Activated T-cell treated with anti-CD3 and anti-CD28 coated beads, Interleukin-2, amount 50 U/mL, for 48 hours (primary cell): ENCODE measurements at places on chromosomes 11 and 22.

DNA sequence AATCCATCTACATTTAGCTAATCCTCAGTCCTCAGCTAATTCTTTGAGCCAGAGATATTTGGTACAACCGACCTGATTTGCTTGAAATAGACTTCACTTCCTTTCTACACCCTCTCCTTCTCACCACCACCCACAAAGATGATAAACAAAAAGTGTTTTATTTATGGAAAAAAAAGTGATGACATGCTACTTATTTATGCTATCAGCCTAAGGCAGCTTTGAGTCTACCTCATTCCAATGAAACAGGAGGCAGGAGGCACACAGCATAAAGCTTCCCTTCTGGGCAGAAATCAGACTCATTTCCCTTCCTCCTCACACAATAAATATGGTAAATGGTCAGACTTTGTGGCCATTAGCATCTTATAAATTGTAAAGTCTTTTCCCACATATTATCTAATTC lies 325.7 kb downstream of the SOX6 start:
- no peak for DNase-seq

- DNase-seq = no peak
Measured at GRCh38 chr11:70255477-70256116, 14.9 kb upstream of the PPFIA1 start.

- no peak for DNase-seq
Measured at GRCh38 chr11:81990659-81991443, 742.8 kb downstream of the FAM181B start.

DNA sequence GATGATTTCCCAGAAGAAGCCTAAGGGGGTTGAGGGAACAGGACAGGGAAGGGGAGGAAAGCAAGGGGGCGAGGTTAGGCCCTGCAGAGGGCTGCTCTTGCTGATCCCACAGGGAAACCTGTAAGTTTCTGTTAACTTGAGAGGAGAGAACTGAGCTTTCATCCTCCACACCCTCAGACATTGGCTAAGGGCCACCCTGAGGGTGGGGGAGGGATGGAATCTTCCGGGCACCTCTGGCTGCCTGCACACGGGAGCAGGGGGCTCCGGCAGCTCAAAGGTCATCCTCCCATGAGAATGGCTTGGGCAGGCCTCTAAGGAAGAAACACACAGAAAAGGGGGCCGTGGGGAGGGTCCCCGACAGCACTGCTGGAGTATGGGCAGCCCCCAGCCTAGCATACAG lies 108.1 kb downstream of the TSPAN18 start:
- DNase-seq = no peak

DNA sequence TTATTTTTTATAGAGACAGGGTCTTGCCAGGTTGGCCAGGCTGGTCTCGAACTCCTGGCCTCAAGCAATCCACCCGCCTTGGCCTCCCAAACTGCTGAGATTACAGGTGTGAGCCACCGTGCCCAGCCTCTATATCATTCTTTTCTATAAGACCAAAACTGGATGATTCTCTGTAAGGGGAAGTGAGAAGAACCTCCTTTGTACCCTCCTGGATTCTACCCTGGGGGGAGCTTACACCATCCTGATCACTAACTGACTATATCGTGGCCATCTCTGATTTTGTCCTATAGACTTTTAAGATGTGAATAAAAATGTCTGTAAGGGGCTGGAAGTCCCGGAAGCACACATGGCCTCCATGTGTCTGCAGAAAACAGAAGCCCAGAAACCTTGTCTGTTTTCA lies 9.1 kb downstream of the PIWIL4 start:
- no peak for DNase-seq

DNA sequence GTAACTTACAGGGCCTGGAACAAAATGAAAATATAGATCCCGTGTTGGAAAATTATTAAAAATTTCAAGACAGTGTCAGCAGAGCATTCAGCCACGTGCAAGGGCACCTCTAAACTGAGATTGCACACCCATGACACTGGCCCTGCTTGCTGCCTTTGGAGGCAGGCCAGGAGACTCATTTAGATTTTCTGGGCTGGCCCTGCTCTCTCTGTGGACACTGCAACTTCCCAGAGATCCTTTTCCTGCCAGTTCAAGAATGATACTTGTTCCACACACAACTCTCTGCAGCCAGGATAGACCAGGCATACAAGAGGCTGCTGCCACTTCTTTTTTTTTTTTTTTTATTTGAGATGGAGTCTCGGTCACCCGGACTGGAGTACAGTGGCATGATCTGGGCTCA lies 56.7 kb upstream of the PTPRJ start:
- DNase-seq = no peak

DNA sequence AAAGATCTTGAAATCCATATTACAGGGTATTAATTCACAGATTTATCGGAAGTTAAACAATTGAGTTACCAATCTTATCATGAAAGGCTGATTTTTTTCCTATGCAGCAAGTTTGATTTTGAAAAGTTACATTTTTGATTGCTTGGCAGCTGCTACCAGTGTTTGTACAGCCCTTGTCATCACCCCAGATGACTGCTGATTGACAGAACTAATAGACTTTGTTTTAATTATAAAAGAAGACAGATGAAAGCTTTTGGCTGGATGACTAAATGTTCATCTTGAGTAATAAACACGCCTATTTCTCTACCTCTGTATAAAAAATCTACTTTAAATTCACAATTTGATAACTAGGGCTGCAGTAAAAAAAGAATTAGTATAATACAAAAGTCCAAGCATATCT lies 259.7 kb downstream of the TTC28 start:
- DNase-seq = no peak

DNA sequence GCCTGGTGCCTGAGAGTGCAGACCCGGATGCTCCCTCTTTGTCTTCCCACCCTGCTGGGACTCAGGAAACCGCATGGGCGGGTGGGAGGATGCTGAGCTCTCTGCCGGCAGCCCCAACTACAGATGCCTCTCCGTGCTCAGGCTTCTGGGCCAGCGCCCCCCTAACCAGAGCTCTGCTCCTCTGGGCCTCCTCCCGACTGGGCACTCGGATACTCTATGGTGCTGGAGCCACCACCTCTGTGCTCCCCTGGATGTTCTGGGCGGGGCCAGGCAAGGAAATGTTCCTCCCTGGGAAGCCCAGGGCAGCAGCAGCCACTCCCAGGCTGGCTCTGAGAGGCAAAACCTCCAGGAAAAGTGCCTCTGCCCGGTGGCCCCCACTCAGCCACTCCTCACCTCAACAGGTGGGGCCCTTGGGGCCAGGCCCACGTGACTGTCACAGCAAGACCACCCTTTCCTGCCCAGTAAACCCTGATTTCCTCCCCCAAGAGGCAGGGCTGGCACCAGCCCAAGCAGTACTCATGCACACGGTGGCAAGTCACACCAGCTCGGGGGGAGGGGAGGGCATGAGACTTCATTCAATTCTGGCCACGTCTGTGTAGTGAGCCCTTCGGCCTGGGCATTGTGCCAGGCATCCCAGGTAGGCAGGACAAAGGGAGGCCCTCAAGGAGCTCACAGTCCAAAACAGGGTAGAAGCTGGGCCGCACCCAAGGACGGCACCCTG lies 54.7 kb upstream of the TCF20 start:
- DNase-seq = no peak

DNA sequence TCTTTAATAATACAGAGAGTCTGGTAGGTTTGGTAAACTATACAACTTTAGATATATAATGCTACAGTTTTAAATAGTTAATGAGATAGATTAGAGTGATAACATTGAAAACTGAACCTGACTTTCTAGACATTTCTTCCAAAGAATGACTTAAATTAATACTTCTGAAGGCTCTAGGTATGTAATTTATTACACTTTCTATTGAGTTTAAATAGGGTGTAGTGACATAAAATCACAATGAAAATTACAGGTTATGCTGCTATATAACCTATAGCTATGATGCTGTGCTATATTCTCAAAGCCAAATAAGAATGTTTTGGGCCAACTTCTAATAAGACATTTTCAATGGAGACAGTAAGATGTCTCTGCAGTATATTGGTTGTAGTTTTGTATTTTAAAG lies 7.7 kb downstream of the HIPK3 start:
- no peak for DNase-seq

DNA sequence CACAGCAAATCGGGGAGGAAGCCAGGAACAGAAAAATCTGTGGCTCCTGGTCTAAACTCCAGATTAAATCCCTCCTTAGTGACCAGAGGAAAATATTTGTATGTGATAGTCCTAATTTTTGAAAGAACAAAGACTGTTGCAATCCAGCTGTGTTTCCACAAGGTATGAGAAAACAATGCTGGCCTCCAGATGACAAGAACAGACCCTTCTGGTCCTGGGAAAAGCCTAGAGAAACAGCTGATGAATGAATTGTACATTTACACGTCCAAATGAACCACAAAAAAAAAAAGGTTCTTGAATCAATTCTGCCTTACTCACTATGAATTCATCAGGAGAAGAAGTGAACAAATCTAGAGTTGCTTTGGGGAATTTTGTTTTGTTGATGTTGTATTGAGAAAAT lies 63.7 kb downstream of the ETS1 start:
- DNase-seq = no peak

GRCh38 chr11:130308886-130309285 lies 5.8 kb downstream of the ZBTB44 start:
- no peak for DNase-seq

GRCh38 chr11:32256466-32256865 lies 165.6 kb downstream of the RCN1 start:
- DNase-seq = no peak

GRCh38 chr11:64230985-64231365 lies 627 bp downstream of the DNAJC4 start:
- DNase-seq = no peak

DNA sequence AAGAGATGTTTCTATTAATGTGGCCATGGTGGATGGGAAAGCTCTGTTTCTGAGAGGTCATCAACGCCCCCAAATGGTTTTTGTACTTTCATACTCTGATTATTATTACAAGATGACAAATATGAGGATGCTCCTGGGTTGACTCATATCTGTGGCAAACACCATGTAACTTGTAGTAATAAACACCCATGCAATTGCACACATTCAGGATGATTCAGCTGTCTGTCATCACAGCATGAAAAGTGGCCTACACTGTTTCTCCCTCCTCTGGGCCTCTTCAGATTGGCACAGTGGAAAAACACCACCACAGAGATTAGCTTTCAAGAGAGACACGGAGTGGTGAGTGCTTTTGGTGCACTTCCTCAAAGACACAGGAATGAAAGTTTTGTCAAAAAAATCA lies 85.4 kb downstream of the MTNR1B start:
- peak; percentile 29 for DNase-seq

GRCh38 chr11:78699609-78700135 lies 125.0 kb upstream of the NARS2 start:
- DNase-seq = no peak

DNA sequence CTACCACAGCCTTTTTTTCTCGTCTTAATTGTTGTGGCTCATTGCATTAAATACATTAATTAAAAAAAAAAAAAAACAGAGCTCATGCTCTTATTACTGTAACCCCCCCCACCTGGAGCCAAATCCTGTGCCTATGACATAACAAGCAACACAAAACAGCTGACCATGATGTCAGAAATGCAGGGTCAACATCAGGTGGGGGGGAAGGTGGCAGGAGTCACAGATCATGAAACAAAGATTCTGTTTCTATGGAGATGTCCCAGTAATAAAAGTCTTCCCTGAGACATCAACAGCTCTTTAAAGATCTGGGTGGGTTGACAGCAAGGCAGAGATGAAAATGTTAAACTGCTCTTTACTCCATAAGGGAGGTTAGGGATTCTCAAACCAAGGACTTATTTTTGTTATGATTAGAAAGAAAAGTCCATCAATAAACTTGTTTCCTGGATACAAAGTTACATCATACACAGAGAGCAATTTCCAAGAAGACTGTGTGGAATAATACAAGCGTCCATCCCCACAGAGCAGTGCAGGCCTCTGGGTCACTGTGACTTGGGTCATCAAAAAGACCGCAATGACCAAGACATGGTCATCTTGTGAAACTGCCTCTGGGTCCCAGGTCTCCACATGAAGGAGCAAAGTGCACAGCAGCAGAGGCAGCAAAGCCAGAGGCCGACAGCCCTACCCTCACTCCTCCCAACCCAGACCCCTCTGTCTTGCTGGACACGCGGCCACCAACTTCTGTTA lies 42.7 kb upstream of the CYP2D6 start:
- DNase-seq = no peak

DNA sequence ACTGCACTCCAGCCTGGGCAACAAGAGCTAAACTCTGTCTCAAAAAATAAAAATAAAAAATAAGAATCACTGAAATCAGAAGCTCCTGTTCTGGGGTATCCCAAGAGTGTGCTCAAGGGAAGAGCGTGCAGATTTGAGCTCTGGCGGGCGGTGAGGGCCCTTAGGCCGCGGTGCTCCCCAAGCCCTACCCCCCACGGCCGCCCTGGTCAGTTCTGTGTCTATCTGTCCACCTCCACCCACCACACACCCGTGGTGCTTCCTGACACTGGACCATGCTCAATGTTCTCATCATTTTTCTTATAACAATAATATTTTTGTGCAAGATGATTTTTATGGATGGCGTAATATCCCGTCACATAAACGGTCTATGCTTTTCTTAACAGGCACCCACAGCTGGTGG lies 71.1 kb downstream of the RTL6 start:
- no peak for DNase-seq

DNA sequence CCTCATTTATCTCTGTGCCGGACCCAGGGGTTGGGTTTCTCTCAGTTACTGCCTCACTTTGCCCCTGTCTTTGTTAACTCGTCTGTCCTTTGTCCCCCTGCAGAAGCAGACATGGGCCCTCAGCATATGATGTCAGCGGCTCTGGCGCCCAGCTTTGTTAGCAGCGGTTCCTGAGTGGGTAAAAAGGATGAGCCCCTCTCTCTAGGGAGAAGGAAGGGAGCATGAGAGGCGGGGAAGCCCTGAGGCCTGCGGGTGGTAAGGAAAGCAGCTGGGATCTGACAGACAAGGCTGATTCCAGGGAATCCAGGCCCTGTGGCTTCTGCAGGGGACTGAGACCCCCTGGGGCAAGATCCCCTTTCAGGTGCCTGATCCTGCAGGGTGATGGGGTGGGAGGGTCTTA lies 51.7 kb downstream of the MCM5 start:
- DNase-seq = no peak

- DNase-seq = no peak
Measured at GRCh38 chr11:26191193-26191592, 140.7 kb upstream of the ANO3 start.

- DNase-seq = no peak
Measured at GRCh38 chr22:42275970-42276369, 5.5 kb upstream of the TCF20 start.

DNA sequence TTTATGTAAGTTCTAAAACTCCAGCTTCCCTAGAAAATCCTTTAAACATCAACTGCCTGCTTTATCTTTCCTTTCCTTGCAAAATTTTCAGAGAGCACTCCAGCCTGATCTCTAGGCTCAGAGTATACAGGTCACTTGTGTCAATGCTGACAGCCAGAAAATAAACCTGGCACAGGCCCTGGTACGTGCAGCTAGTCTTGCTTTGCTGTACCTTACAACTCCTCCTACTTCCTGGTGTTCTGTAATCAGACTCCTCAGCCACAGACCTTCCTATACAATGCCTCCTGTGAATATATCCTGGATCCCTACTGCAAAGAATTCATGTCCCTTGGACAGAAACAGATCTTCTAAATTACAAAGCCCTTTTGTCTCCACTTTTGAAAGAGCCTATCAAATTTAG lies 24.2 kb upstream of the TMEM123 start:
- DNase-seq = no peak

- DNase-seq = no peak
Measured at GRCh38 chr22:25827415-25827814, 85.4 kb downstream of the MYO18B start.
